ENCODE measurements at places on chromosomes 11 and 22.
A peak's percentile ranks its signal among the peaks of the same experiment; 100 is the strongest.

DNA sequence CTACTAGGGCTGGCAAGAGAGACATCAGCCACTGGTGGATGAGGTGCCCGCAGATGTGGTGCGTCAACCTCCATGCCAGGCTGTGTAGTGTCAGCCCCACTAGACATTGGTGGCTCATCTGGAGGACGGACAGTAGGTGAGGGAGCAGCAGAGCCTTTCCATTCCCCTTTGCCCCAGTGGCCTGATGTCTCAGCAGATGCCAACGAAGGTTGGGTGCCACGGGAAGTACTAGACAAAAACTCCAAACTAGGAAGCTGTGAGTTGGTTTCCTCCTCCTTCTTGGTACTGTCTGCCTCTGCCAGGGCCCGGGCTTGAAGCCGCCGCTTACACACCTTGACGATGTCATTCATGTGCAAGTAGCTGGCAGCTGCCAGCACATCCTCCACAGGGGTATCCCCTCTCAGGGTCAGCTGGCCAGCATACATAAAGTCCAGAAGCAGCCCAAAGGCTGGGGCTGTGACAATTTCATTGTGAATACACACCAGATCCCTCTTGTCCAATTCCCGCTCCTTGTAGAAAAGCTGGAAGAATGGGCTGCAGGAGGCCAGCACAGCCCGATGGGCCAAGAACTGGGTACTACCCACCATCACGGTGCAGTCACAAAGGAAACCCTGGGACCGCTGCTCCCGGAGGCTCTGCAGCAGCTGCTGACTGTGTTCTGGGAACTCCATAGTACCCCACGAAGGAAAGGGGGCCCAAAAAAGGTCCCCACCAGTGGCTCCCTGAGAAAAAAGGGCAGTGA, 795 bp downstream of the ZBTB3 start:
- no peak for DNase-seq

DNA sequence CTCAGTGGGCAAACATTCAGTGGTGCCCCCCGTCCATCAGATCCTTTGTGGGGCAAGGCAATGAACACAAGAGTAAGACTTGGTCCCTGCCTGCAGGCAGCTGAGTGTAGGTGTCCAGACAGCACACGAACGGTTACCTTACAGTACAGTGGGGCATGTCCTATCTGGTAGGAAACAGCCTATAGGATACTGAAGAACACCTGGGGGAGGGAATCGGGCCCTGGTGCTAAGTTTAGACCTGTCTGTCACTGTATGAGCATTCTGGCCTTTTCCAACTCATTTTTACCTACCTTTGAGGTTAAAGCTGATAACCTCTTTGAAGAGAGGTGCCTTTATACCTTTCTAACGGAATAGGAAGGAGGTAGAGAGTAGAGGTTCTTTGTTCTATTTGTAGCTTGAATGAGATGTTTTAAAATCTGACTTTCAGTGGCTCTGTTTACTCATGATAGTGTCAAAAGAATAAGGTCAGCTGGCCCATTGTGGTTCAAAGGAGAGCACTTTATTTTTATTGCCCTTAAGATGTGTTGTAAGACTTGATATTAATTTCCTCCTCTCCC, 8.9 kb downstream of the ZNRF3 start:
- DNase-seq, result no peak

GRCh38 chr11:65810046-65810868, 23.4 kb downstream of the OVOL1 start:
- no peak for DNase-seq

DNA sequence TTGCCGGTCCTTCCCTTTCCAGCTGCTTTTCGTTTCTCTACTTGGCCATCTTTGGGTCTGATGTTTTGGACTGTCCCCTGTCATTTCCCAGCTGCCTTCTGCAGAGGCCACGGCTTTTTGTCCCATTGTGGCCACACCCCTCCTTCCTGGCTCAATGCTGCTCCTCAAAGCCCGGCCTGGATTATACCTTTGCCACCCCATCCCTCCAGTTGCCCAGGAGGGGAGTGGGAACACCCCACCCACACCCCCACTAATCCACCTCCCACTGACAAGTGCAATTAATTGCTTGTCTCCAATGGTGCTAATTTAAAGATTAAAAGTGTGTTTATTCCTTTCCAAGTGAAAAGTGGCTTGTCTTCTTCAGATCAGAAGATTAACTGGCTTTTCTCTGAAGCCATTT, 34.2 kb upstream of the CSNK2A3 start:
- DNase-seq, result no peak

DNA sequence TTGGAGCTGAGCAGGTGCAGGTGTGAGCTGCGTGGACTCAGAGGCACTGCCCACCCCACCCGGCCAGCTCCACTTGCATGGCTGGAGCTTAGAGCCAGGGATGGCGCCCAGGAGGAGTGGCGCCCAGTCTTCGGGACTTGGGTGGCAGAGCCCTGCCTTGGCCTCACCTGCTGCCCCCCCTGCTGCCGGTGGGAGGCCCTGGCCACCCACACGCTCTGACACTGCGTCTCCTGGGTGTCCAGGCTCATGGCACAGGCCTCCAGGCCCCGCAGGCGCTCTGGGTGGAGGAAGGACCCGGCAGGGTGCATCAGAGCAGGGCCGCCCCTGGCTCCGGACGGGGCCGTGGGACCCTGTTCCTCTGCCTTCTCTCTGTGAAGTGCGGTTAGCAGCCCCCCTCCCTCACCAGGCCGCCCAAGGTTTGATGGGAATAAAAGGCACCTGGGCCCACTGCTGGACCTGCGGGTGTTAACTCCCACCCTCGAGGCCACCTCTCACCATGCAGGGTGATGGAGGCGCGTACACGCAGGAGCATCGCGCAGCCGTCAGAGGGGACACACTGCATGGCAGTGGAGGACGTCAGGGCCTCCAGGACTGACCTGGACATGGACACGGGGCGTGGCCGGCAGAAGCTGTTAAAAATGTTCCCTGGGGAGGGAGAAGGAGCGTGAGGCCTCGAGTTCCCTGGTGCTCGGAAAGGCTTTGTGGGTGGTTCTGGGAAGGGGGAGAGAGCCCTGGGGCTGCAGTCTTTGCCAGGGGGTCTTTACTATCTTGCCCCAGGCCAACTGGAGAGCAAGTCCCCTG, 11.8 kb downstream of the IL17REL start:
- DNase-seq, result no peak

DNA sequence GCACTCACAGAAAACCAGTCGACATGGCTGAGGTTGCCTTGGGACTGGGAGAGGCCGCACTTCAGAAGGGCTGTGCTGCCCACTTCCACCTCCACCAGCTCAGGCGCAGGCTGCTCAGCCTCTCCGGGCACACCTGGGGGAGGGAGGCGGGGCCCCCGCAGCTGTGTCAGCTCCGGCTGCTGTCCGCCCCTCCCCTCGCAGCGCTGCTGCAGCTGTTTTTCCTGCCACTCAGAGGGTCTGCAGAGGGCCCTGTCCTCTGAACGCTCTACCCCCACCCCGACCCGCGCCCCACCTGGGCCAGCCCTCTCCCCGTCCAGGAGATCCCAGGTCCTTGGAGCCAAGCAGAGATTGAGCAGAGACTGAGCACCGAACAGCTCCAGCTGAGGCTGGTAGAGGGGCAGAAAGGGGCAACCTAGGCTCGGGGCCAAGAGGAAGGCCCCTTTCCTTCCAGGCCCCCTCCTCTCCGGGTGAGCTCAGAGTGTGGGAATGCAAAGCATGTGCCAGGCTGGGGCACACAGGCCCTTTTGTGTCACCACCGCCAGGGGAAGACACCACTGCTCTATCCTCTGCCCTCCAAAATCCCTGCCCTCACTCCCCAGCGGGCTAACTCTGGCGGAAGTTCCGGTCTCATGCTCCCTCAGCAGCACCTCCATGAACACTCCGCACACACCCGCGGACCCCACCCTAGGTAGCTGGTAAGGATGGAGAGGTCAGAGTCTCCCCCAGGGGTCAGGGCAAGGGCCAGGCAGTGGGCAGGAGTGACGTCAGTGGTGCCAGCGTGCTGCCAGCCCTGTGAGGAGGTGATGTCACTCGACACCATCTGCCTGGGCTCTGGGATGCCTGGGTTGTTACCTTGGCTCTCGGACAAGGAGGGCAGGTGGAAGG, 1.6 kb downstream of the MCAM start:
- no peak for DNase-seq

- no peak for DNase-seq
These were observed 19.2 kb upstream of the KDM2A start for GRCh38 chr11:67099831-67100324.

GRCh38 chr22:19770349-19771220, 10.0 kb downstream of the TBX1 start:
- no peak for DNase-seq

DNA sequence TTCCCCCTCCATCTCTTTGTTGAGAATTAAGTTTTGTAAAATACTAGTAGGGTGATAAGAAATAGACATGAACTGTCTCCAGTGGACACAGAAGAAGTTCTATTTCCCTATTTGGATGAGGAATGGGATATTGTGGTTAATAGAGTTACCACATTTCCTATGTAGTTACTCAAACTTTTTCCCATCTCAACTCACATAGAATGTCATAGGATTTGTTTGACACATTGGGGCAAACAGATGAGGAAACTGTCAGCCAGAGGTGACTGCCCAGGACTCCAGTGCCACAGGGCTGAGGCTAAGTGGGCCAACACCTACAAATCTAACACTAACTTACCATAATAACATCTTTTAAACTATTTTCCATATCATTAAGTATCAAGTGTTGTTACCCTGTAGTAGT, 58.3 kb downstream of the CCDC83 start:
- DNase-seq, result no peak

DNA sequence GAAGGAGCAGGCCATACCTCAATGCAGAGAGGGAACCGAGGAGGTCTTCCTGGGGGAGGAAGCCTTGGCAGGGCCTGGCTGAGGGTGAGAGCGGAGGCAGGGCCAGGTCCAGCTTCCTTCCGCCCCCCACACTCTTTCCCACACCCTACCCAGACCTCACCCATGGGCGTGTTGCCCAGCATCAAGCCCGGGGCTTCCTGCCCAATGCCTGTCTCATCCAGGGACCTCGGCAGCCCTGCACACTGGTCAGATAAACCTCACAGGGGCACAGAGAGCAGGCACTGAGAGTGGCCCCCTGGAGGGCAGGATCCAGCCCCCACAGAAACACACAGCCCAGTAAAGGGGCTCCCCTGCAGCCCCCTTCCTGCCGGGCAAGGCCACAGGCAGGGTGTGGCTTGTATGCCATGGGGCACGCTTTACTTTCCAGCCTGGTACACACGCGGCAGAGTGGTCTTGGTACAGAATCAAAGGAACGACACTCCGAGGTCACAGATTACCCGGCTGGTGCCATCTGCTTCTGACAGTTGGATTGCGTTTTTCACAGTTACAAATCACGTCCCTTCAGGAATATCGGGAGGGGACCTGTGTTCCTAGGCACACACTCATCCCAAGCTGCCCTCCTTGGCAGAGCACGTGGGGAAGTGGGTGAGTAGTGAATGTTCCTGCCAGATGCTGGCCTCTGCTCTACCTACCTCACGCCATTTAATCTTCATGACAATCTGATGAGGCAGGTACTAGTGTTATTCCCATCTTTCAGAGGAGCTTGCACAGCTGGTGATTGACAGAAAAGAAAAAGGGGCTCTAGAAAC, 20.0 kb upstream of the CD5 start:
- DNase-seq, result no peak

GRCh38 chr11:108593214-108593922, at the start of gene EXPH5:
EXPH5 (minus strand) TSS chr11:108593768; CDS start chr11:108593536, 232 bp downstream.
- DNase-seq, result peak; percentile 9

GRCh38 chr11:35812828-35813227, 131.0 kb upstream of the LDLRAD3 start:
- no peak for DNase-seq

GRCh38 chr22:23574371-23574811, 5.7 kb downstream of the IGLL1 start:
- DNase-seq, result no peak

DNA sequence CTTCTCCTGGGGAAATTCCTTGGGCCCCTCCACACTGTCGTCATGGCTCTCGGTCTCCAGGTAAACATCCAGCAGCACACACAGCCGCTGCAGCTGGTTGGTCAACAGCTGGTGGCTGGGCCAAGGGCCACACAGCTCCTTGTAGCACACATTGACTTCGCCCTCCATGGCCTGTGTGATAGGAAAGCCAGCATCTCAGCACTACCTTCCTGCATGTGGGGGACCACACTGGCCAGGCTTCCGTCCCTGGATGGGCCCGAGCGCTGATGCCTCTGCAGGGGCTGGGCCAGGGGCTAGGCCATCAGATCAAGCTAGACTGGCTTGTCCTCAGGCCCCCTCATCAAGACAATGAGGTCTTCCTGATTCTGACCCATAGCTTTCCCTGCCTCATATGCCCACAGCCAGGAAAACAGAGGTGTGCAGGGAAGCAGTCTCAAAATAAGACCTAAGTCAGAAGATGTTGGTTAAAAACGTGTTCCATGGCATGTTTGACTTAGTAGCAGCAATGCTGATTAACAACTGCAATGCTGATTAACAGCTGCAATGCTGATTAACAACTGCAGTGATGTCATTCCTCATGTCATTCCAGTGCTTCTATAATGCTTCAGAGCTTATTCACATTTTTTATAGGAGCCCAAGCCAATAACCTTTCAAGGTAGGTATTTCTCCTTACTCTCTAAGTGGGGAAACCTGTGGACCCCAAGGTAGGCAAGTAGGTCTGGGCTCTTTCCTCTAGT, 31.3 kb downstream of the NEFH start:
- DNase-seq, result no peak

DNA sequence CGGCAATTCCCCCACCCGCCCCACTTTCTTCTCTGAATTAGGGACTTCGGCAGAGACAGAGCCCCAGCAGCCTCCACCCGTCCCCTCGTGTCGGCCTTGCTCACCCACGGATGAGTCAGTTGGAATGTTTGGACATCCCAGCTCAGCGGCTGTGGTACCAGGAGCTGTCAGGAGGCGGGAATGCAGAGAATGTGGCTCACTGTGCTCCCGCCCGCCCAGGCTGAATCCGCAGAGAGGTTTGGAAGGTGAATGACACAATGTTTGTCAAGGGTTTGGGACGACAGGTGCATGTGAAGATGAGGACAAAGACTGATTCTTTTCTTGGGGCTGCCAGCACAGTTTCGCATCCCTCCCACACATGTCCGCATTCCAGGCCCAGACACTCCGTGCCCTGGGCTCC, 39.6 kb downstream of the LIF start:
- peak; percentile 81 for DNase-seq

DNA sequence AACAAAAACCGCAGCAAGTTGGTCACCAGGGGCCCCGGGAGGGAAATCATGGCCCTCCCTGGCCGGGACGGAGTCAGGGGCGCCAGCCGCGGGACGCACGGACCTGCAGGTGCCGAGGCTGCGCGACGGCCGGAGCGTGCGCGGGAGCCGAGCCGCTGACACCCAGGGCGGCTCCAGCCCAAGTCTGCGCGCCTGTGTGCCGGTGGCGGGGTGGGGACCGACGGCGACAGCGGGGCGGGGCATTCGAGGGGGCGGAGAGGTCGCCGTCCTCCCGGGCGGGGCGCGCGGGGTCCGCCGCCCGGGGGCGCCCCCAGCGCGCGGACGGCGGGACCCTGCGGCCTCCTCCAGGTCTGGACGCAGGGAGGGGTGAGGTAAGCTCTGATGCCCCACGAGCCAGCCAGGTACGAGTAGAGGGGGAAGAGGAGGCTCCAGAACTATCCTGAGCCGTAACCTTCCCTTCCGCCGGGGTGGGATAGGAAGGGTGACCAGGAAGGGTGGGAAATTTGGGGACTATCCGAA, at the start of gene ESAM:
Gene ESAM, minus strand, starts transcription at position 186 of the 519 bp plus-strand sequence. Its CDS starts 136 bp downstream, at position 50.
- no peak for DNase-seq

GRCh38 chr22:17970201-17970708, 54.1 kb downstream of the MICAL3 start:
- DNase-seq, result no peak

All from fibroblast of skin of left quadriceps (primary cell).